ENCODE measurements at places on chromosomes 13 and 19.

DNA sequence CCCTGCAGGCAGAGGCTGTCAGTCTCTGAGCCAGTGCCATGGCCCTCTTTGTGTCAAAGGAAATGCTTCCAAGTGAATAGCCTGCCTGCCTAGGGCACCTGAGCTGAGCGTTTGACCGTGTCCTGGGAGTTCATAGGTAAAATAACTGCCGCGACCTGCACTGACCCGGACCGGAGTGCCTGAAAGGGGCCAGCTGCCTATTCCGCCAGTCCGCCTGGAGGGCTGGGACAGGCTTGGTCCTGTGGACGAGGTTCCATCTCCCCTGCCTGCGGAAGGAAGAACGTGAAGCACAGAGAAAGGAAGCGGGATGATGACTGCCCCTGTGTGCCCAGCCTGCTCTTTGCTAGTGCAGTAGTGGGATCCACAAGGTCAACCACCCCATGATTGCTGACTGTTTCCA, 17.5 kb upstream of the ZNF492 start:
- no peak for DNase-seq

DNA sequence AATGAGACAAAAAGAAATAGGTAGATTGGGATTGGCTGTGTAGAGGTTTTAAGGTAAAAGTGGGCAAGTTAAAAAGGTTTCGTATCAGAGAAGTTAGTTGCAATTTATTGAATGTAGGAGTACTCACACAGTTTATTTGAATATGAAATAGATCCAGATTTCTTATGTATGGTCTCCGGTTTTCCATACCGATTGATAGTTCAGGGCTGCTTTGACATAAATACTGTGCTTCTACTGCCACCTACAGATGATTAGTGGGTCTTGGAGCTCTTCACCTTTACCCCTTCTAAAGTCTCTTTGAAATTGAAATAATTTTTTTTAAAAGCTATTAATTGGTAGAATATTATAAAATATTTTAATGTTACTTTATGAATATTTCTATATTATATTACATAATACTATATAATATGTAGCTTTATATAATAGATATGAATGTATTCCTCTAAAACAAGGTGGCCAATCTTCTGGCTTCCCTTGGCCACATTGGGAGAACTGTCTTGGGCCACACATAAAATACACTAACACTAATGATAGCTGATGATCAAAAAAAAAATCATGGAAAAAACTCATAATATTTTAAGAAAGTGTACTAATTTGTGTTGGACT, 7.7 kb upstream of the GPR18 start:
- DNase-seq = no peak

DNA sequence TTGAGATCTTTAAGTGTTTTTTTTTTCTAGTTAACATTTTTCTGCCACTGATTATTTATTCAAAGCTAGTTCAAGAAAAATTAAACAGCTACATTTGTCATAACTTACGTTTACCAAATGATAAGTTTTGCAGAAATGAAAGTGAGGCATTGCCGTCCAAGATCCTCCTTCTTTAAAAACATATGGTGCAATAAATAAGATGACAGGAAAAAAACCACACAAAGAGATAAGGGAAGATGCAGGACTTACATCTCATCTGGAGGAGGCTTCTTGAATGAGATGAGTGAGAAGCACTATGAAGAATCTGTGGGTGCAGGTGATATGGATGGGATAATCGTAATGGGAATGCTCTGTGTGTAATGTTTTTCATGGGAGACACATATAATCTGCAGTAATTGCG, 12.4 kb downstream of the TNFSF13B start:
- DNase-seq = no peak

GRCh38 chr13:26621731-26622401, 64.4 kb downstream of the WASF3 start:
- no peak for DNase-seq

DNA sequence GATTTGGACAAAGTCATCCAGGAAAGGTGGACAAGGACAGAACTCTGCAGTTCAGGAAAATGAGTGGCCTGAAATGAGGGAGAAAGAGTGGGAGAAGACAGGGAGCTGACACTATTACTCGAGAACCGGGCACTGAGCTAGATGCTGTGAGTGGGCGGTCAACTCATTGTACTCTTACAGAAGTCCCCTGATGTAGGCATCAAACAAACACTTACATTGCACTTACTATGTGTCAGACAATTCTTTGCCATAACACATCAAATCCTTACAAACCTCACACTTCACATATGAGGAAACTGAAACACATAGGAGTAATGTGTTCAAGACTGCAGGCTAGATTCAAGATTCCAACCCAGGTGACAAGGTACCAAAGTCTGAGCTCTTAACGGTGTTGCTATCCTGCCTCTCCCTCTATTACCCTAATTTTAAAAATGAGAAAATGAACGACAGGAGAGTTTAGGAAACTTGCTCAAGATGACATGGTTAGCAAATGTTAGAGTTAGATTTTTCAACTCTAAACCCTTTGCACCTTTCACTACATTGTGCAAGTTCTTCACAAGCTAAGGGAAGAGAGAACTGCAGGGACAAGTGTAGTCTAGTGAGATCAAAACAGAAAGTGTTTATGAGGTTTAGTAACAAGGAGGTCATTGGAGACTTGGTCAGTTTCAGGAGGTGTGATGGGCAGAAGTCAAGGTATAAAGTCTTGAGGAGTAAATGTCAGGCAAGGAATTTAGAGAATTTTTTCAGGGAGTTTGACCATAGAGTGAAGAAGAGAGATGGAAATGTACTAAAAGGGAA, 4.9 kb upstream of the MEDAG start:
- no peak for DNase-seq

GRCh38 chr19:58385891-58386575, 1.0 kb upstream of the RPS5 start:
- DNase-seq = no peak

- DNase-seq = peak; percentile 77
These were observed 1080.9 kb downstream of the SLITRK5 start for GRCh38 chr13:88752041-88752440.

GRCh38 chr13:79778741-79779460, 297.9 kb downstream of the NDFIP2 start:
- no peak for DNase-seq

GRCh38 chr19:15672580-15673175, at the start of gene CYP4F12:
TSS of gene CYP4F12 (plus strand) at chr19:15673087. CDS start at chr19:15673530, 443 bp downstream.
- no peak for DNase-seq

GRCh38 chr19:21463449-21464105, 41.8 kb upstream of the ZNF429 start:
- DNase-seq = no peak

DNA sequence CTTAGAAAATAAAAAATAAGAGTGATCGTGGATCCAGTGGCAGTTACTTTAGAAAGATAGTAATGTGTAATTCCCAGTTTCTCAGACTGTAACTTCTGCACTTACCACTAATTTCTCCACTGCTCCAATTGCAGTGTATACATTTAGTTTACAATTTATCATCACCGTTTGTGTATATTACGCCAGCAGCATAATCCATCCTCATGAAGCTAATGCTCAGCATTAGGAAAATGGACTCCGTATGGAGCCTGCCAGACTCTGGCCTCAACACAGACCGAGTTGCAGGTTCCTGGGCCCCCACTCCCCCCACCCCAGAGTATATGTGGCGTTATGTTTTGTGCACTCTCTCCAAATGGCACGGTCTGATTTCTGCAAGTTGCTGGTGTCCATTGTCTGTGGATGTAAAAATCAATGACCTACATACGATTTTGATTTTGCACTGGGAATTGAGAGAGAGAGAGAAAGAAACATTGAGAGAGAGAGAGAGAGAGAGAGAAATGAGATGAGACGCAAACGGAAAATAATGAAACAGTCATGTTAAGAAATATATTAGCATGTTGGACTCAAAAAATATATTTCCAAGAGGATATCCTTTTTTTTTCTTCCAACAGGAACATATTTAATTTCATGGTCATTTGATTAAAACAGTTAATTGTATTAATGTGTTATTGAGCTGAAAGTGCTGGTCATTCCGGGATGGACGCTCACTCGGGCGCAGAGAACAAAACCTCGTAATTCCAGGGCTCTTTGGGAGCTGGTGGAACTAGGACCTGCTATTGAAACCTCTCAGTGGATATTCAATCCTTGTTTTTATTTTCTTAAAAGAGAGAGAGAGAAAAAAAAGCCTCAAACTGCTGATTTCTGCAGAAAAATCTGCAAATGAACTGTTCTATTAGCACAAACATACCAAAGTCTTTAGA, 278.8 kb downstream of the TSHZ3 start:
- no peak for DNase-seq

Measured in NCI-H524 treated with DMSO at 0.1 percent for 48 hours (cell line).